ENCODE measurements at places on chromosomes 3 and 15. TPM values are rescaled to one million over a fixed set of nuclear protein-coding genes. Genes with fewer than 3 reads are reported as not detected.

SRGAP3 gene
- total RNA-seq: 4.9 TPM

STX19 gene
- not detected for total RNA-seq

GLT8D1 gene
- 44.6 TPM for total RNA-seq

CSPG4 gene
- not detected for total RNA-seq

SPESP1 gene
- total RNA-seq: 0.50 TPM

NUP210 gene
- 163 TPM for total RNA-seq

TM6SF1 gene
- total RNA-seq: 16.3 TPM

EIF4E3 gene
- 63.6 TPM for total RNA-seq

GTPBP8 gene
- 26.5 TPM for total RNA-seq

PFN2 gene
- total RNA-seq: 5.4 TPM

POTEB gene
- total RNA-seq: not detected

TAGLN3 gene
- not detected for total RNA-seq

LRRC34 gene
- 8.1 TPM for total RNA-seq

OIP5 gene
- total RNA-seq: 17.2 TPM

All from activated naive CD8-positive, alpha-beta T cell treated with anti-CD3 and anti-CD28 coated beads, Interleukin-2, amount 10 ng/mL, durations not matched to agents 7 days and 5 days (primary cell).